NCI-H1930 (cell line): ENCODE measurements at places on chromosomes 4 and X.

GRCh38 chr4:39037491-39037825 is 5.2 kb upstream of the TMEM156 start:
- DNase-seq = no peak

GRCh38 chr4:8637456-8637984 is 45.0 kb downstream of the CPZ start:
- DNase-seq = no peak

GRCh38 chrX:55004231-55004630 is 4.1 kb downstream of the APEX2 start:
- no peak for DNase-seq

GRCh38 chrX:151393514-151393913 is 3.5 kb upstream of the VMA21 start:
- no peak for DNase-seq

DNA sequence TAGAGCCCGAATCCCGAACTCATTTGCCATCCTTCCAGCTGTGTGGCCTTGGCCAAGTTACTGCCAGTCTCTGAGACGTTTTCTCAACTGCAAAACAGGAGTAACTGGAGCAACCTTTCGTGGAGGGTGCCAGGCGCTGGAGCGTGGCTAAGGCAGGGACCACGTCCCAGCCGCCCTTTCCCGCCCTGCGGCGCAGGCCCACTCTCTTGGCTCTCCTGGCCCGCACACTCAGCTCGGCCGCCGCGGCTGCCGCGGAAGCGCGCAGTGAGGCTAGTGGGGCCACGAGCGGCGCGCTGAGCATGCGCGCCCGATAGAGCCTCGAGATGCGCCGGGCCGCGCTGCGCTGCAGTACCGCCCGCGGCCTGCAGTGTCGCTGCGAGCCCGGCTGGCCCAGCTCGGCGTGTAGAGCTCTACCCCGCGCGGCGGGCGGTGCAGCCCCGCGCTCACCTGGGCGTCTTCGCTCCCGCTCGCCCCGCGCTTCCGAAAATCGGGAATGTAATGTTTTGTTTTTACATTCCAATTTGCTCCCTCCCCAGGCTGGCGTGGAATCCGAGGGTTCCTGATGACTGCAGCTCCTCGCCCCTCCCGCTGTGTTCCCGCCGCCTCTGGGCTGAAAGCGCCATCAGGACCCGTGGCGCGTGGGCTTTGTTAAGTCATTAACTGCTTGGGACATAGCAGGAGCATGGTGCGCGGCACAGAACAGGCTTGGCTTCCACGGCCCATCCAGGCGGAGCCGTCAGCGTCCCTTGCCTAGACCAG is 4.0 kb upstream of the ZNF518B start:
- no peak for DNase-seq

DNA sequence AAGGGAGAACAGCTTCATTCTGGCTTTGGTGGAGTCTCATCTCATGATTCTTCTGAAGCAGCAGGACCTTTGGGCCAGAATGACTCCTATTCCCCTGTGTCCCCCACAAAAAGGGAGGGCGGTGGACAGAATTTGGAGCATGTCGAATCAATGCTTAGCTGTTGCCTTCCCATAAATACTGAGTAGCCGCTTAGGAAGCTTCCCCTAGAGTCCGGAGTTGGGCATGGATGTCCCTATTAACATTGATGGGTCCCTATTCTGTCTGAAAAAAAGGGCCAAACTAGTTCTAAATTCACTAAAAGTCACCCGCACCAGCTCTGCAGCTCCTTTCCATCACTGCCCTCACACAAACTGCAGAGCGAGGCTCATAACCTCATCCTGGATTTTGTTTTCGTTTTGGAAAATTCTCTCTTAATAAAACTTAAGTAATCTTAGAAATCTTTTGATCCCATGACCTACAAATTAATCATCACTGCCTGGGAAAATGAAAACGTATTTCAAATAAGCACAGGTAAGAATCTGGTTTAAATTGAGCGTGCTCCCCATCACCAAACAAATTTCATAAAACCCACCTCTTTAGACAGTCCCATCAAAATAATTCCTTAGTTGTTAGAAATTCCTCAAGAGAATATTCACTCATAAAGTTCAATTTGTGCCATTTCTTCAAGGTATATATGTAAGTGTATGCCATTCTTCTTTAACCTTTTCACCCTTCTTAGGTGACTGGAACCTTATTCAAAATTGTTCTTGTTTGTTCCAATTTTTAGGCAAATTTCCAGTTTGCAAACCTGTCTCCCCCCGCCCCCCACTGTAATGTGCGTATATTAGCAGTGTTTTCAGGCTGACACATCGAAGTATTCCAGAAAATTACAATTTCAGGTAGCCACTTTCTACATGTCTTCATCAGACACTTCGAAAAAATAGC is 53.3 kb upstream of the NKAP start:
- DNase-seq = no peak

DNA sequence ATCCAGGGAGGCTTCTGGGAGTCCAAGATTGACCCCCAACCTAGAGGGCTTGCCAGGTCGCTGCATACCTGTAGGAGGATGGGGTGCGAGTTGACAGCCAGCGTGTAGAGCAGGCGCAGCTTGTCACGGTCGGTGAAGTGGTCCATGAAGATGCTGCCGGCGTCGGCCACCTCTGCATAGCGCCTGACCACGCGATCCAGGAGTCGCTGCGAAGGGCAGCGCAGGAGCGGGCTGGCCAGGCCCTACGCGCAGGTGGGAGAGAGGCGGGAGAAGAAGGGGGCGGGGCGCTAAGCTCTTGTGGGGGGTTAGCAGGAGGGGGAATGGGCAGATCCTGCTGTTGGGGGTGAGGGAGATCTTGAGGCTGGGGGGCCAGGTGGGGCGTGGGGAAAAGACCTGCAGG is 43.0 kb downstream of the DIPK2B start:
- DNase-seq = no peak

DNA sequence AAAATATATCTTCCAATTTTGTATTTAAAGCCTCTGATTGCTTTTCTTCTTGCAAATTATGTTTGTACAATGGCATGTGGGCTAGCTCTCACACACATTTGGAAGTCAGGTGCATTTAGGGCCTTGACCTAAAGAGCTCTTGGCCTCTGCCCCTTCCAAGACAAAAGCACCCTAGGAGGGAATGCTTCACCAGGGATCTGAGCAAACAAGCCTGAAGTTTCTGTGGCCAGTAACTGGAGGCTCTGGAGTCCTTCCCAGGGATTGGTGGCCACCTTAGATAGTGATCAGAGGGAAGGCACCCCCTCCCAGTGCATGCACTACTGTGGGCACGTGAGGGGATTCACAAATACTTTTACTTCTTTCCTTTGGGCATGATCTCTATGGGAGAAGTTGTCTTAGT is 60.3 kb upstream of the DIPK2B start:
- DNase-seq = no peak

GRCh38 chrX:2261831-2262667 is 238.7 kb downstream of the DHRSX start:
- no peak for DNase-seq

DNA sequence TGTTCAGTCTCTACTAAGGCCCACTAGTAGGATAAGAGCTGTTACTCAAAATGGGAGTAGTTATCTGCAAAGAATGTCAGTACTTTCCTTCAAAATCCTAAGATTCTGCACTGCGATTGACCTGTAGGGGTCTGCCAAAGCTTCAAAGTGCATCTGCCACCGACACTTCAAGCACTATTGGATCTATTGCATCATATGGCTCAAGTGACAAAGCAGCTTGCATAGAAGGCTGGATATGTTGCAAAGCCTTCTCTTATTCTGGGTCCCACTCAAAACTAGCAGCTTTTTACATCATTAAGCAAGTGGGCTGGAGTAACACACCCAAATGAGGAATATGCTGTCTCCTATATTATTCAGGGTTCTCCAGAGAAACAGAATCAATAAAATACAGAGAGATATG is 115.4 kb upstream of the EMCN start:
- no peak for DNase-seq

GRCh38 chrX:10649265-10649664 is 28.9 kb upstream of the MID1 start:
- no peak for DNase-seq

GRCh38 chr4:53481586-53481985 is 104.1 kb downstream of the FIP1L1 start:
- DNase-seq = no peak

- DNase-seq = no peak
Measured at GRCh38 chr4:149709640-149710039, 106.0 kb downstream of the IQCM start.

DNA sequence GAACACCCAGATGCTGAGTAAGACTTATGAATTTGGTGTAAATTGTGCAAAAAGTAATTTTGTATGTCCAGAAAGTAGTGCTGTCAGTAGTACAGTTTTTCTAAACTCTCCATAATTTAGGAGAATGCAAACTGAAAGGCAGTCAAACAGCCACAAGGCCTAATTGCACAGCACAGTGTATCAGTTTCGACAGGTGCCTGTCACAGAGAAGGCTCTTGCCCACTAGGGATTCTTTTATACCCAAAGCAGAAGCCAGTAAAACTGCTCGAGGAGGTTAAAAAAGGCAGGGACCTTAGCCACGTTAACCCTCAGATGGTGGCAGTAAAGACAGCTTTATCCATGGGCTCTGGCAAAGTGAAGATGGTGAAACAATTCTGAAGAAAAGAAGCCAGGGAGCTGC is 69.4 kb upstream of the GATB start:
- DNase-seq = no peak

GRCh38 chr4:106312377-106312776 is 3.6 kb downstream of the TBCK start:
- no peak for DNase-seq

GRCh38 chr4:48557478-48557877 is 67.4 kb downstream of the ZAR1 start:
- no peak for DNase-seq

DNA sequence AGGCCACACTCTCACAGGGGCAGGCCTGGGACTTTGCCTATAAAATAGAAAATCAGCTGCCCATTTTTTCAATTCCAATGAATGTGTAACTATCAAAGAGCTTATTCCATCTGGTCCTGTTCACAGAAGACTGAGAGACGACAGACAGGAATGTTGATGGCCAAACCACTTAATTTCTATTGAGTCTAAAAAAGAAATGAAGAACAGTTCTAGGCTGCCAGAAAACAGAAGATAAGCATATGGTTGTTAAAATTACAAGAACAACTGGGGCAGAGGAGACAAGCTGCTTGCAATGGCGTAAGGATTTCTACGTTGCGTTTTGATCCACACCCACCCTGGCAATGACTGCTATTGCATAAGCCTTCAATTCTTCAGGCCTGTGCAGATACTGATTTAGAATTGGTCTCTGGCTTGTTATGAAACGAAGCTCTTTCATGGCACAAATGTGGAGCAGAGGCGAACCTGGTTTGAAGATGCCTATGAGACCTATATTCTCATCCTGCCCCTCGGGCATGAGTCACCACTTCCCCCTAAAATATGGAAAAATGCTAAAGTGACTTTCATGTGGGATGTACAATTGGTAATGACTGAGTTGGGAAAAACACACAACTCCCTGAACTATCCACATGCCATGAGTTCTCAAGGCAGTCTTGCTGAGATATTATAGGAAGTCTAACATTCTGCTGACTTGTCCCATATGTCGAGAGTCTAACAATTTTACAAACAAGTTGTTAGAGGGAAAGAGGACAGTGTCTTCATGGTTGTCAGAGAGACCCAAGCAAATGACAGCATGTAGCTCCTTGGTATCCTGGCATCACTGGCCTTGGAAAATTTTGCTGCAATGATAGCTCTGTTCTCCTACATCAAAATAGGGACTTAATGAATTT is 37.9 kb upstream of the SORBS2 start:
- DNase-seq = no peak

- DNase-seq = no peak
Measured at GRCh38 chr4:98749206-98749605, 90.8 kb upstream of the TSPAN5 start.

DNA sequence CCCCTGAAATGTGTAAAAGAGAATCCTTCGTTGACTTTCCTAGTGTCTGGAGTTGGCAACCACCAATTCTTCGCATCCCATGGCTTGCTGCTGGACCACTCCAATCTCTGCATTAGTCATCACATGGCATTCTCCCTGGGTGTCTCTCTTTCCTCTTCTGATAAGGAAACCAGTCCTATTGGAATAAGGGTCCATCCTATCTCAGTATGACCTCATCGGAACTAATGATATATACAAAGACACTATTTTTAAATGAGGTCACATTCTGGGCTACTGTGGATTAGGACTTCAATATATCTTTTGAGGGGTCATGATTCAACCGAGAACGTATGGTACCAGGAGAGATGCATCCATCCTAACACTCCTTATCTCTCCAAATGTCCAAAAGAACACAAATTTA is 259.1 kb upstream of the CPEB2 start:
- no peak for DNase-seq

DNA sequence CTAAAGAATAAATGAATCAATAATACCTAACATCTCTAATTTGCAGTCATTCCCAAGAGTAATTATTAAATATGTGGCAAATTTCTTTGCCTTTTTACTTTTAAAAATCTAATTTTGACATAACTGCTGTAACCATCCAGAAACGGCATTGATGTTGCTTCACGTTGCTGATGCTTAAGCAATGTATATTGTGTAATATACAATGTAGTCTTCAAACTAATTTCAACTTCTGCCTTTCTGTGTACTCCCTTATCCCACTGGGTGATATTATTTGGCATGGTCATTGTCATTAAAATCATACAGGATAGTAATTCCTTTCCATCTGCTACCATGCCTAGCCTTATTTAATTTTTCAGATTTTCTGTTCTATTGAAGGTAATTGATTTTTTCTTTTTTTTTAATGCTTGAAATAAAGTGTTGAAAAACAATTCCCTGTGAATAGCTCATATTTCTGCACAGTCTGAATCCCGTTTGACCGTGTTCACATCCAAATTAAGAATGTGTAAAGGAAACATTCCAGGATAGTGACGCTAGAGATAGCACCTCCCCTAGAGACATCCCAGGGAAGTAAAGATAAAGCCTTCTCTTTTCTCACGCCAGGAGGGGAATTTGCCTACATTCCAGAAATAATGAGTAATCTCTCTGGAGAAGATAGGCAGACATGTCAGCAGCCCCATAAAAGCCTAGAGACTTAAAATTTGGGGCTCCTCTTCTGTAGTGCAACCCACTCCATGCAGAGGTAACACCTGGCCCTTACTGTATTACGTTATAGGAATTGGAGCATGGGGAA is 8.6 kb downstream of the FAM200B start:
- DNase-seq = no peak

DNA sequence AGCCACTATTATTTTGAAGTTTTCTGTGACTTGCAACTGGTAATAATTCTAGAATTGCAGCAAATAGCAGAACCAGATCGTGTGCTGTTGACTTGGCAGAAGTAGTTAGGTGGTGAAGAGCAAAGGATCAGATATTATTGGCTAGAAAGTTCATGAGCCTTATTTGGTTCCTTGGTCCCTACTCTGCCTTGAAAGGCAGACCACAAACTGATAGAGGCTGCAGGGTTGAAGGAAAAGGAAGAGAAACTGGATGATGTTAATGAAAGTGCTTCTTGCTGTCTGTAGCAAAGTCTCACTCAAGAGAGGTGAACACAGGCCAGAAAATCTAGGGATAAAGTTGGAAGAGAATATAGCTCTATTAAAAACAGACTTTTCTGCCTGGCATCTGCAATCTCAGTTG is 41.2 kb upstream of the RNF150 start:
- no peak for DNase-seq
